NCI-H2029 treated with DMSO at 0.1 percent for 48 hours (cell line): ENCODE measurements at places on chromosomes 2 and 18.

DNA sequence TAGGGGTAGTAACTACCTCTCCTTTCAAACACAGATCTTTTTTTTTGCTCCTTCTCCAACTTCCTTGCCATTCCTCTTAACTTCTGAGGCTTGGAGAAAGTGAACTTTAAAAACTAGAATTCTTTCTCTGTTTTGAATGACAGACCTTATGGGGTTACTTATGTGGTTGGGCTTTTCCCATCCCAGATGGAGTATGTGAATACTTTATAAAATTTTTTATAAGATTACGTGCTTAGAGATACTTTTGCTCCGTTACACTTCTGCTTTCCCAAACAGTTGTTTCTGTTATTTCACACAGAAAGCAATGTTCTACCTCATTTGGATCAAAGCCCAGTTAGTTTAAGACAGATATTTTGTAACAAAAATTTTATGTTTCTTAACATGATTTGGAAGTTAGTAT, 20.2 kb downstream of the GREB1L start:
- no peak for DNase-seq

- DNase-seq: no peak
Observed at GRCh38 chr2:26475832-26476501, 2.0 kb downstream of the OTOF start.

GRCh38 chr2:128776461-128777195, 458.0 kb upstream of the HS6ST1 start:
- DNase-seq: no peak

DNA sequence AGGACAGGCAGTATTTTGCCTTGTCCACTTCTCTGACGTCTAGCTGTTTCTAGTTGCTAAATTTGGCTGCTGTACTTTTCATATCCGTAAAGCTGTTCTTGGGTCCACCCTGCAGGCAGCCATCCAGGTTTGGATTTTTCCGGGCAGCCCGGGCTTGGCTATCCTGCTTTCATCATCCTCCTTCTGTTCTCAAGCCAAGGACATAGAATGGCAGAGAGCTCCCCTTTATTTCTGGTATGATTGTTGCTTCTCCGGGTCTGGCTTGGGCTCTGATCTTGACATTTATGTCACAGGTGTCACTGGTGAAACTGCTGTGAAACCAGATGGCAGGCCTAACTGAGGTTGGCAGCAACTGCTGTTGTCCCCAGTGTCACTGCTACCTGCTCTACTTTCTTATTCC, 35.5 kb downstream of the SCN2A start:
- no peak for DNase-seq

- no peak for DNase-seq
Observed at GRCh38 chr2:203824057-203824456, 43.5 kb upstream of the CTLA4 start.

GRCh38 chr2:11371092-11371937, 26.9 kb upstream of the ROCK2 start:
- no peak for DNase-seq

GRCh38 chr18:31057051-31057450, 14.5 kb upstream of the DSC3 start:
- DNase-seq: no peak

DNA sequence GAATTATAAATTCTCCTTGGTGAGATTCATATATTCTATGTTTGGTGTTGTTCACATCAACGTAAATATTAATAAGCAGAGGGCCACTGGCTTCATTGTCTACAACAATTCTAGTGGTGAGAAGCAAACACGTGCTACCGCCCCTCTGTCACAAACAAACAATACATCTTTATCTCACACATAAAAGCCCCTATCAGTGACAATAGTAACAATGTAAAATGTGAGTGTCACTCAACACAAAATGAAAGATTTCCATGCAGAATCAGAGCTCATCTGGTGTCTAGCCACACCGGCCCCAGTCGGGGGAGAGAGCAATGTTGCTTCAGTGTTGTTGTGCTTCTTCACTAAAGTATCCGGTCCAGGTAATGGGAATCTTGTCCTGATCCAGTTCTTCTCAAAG, 932.6 kb downstream of the SOCS6 start:
- no peak for DNase-seq

DNA sequence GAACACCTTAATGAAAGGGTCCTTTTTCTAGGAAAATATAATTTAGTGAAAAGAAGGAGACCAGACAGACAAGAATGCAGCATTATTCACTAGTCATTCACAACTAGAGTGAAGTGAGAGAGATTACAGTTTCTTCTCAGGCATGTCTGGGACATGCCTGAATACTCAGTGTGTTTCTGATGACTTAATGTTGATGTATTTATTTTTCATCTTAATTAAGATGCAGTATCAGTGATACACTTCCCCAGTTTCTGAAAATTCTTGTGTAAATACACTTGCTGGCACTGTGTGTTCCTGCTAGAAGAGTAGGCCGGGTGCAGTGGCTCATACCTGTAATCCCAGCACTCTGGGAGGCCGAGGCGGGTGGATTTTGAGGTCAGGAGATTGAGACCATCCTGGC, 143.6 kb downstream of the MYO3B start:
- no peak for DNase-seq

GRCh38 chr18:25279133-25279532, 72.8 kb downstream of the ZNF521 start:
- DNase-seq: no peak

- DNase-seq: no peak
Observed at GRCh38 chr2:119803101-119803500, 43.4 kb downstream of the PTPN4 start.

GRCh38 chr2:9739531-9739964, 103.7 kb upstream of the TAF1B start:
- DNase-seq: no peak

- DNase-seq: no peak
Observed at GRCh38 chr2:110115291-110116032, at the start of gene MALL. MALL (minus strand) TSS chr2:110115822; CDS start chr2:110115792, 30 bp downstream.

- DNase-seq: no peak
Observed at GRCh38 chr2:201546576-201546975, 95.0 kb downstream of the STRADB start.

- DNase-seq: no peak
Observed at GRCh38 chr2:112542984-112543661, 858 bp downstream of the POLR1B start.
